ENCODE measurements at places on chromosomes 6 and 20.

- DNase-seq, result no peak
Observed at GRCh38 chr20:48482790-48483189, 345.0 kb downstream of the PREX1 start.

- DNase-seq, result no peak
Observed at GRCh38 chr20:11972478-11972877, 54.8 kb downstream of the BTBD3 start.

GRCh38 chr6:36484736-36485135 lies 41.9 kb downstream of the KCTD20 start:
- DNase-seq, result no peak

GRCh38 chr20:7313047-7313446 lies 545.6 kb downstream of the BMP2 start:
- no peak for DNase-seq

- no peak for DNase-seq
Observed at GRCh38 chr20:54079652-54080051, 9.3 kb upstream of the BCAS1 start.

DNA sequence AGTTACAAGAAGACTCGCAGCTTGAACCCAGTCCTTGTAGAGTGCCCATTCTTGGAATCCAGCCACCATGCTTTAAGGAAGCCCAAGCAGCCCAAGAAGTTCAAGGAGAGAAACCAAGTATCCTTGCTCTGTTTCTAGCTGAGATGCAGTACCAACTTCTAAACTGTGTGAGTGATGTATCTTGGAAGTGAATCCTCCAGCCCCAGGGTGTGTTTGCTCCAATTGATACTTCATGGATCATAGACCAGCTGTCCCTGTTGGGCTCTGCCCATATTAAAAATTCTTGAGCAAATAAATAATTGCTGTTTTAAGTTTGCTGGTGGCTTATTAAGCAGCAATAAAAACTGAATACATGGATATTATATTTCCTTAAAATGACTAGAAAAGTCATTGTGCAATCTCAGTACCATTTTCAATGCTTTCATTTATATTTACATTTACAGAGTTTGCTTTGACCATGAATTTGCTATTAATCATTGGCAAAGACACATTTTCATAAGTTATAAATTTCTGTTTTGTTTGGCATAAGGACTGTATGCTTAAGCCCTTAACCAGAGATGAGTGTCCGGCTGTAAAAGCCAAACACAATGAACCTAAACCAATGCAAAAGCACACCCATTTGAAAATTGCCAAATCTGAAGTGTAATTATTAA lies 9.2 kb downstream of the SPTLC3 start:
- no peak for DNase-seq

- DNase-seq, result no peak
Observed at GRCh38 chr6:90123831-90124230, 172.8 kb downstream of the BACH2 start.

GRCh38 chr6:143598466-143599080 lies 79.2 kb upstream of the PHACTR2 start:
- DNase-seq, result no peak

- no peak for DNase-seq
Observed at GRCh38 chr20:38685271-38685670, 39.0 kb upstream of the SLC32A1 start.

- no peak for DNase-seq
Observed at GRCh38 chr6:148780918-148781436, 34.1 kb downstream of the UST start.

DNA sequence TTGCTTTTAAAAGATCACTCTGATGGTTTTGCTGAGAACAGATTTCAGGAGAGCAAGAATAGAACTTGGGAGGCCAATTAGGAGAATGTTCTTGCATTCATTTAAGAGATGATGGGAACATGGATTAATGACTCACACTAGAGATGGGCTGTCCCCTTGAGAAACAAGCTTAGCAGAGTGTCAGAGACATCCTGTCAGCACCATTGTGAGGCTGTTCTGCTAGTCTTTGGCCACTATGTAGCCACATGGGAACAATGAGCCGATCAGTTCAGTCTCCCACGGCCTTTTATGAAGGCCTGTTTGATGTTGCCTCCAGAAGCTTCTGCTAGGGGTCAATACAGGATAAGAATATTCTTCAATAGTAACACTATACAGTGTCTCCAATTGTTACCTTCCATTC lies 113.0 kb upstream of the EYA4 start:
- no peak for DNase-seq

GRCh38 chr6:24940311-24940917 lies 4.7 kb upstream of the RIPOR2 start:
- DNase-seq, result no peak

DNA sequence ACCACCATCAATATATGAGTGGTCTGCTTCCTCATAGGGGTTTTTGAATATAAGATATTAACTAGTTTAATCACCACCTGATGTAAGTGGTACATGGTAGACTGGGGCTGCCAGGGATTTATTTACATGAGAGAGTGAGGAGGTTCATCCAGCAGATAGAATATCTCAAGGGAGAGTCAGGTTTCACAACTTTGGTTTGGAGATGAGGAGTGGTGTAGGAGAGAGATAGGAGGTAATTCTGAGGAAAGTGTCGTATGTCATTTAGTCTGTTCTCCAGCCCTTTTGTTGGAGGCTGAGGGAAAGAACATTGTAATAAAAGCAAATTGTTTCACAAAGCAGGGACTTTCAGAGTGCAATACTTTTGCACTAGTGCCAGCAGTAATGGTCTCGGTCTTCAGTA lies 16.8 kb downstream of the L3MBTL3 start:
- DNase-seq, result no peak

Data from ecto neural progenitor cell (in vitro differentiated cells).